ENCODE measurements at places on chromosomes 1 and 21. TPM values are rescaled to one million over a fixed set of nuclear protein-coding genes. Genes with fewer than 3 reads are reported as not detected.

- no peaks in the 10 kb centered on the region for H3K4me1 ChIP-seq
- H3K4me3 ChIP-seq, result no peak overlapping the region
- H3K27me3 ChIP-seq, result peaks cover 26% of the 10 kb centered on the region
Measured at GRCh38 chr1:183365676-183366075, 52.5 kb downstream of the NMNAT2 start.

GRCh38 chr21:26715116-26715515, 130.1 kb downstream of the ADAMTS1 start:
- no peaks in the 10 kb centered on the region for H3K4me1 ChIP-seq
- H3K36me3 ChIP-seq, result no peaks in the 10 kb centered on the region

DNA sequence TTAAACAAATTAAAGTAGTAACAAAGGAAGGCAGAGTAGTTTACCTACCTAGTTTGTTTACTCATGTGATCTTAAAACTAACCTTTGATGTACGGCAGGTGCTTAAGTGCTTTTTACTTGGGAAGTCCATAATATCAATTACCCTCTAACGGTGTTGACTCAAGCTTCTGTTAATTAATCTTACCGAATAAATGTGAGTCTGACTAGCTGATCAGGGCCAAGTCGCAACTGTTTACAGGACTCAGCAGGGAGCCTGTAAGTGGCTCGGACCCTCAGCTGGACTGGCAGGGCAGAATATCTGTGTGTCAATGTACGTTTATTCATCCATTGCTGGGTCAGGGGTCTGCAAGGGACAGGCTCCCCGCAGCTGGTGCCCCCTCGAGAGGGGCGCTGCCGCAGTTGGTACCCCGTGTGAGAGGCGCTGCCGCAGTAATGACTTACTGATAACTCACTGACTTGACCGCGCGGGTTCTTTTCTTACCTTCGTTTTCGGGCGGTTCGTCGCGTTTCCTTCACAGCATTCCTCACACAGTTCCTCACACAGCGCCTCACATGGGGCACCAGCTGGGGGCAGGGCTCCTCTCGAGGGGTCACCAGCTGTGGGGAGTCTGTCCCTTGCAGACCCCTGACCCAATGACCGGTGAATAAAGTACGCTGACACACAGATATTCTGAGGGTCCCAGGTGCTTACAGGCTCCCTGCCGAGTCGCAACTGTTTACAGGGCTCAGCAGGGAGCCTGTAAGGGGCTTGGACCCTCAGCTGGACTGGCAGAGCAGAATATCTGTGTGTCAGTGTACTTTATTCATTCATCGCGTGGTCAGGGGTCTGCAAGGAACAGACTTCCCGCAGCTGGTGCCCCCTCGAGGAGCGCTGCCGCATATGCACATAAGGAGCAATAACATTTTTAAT, 3.0 kb downstream of the FMO1 start:
- H3K4me1 ChIP-seq, result peaks cover 17% of the 10 kb centered on the region
- H3K27me3 ChIP-seq, result peaks cover 4% of the 10 kb centered on the region
- H3K36me3 ChIP-seq, result no peaks in the 10 kb centered on the region
- DNase-seq, result peak; percentile 23
- peak overlapping the region; percentile 89 for H3K4me3 ChIP-seq
- H3K27ac ChIP-seq, result peak overlapping the region; percentile 69

DNA sequence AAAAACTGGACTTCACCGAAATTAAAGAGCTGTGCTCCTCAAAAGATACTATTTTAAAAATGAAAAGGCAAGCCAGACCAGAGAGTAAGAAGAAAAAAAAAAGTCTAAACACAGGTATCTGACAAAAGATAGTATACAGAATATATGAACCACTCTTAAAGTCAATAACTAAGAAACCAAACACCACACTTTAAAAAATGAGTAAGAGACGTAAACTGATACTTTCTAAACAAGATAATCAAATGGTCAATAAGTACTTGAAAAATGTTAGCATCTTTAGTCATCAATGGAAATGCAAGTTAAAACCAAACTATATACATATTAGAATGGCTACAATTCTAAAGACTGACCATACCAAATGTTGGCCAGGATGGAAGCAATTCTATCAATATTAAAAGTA, 77.6 kb downstream of the EVI5 start:
- H3K4me3 ChIP-seq, result no peak overlapping the region
- no peaks in the 10 kb centered on the region for H3K4me1 ChIP-seq
- H3K36me3 ChIP-seq, result peaks cover 17% of the 10 kb centered on the region
- H3K27me3 ChIP-seq, result no peaks in the 10 kb centered on the region
- DNase-seq, result no peak
- H3K27ac ChIP-seq, result no peak overlapping the region

GRCh38 chr1:53086491-53087070, 24.6 kb downstream of the PODN start:
- no peaks in the 10 kb centered on the region for H3K4me1 ChIP-seq
- H3K4me3 ChIP-seq, result no peak overlapping the region
- no peaks in the 10 kb centered on the region for H3K36me3 ChIP-seq
- no peaks in the 10 kb centered on the region for H3K27me3 ChIP-seq
- DNase-seq, result no peak

DNA sequence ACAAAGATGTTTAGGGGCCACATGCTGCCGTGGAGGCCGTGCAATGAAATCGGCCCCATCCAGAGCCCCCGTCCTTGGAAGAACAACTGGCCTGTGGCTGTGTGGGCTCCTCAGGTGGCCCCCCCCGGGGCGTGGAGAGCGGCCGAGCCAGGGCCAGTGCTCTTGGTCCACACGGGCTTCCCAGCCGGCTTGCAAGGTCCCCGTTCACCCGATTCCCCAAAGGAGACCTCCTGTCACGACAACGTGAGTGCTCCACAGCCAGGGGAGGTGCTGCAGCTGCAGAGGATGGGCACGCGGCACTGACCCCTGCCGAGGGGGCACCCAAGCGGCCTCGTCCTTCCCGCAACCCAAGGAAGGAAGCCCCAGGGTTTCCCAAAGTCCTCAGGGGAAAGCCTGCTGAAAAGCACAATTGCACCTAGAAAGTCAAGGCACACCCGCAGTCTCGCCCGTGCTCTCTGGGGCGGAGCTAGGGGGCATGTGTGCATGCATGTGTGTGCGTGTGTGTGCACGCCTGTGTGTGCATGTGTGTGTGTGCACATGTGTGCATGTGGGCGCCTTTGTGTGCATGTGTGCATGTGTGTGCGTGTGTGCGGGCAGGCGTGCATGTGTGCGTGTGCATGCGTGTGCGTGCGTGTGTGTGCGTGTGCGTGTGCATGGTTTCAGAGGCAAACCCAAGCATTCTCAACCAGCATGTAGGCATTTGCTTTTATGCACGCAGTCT, 48.2 kb downstream of the SLX9 start:
- no peak overlapping the region for H3K4me3 ChIP-seq
- H3K27me3 ChIP-seq, result no peaks in the 10 kb centered on the region
- no peaks in the 10 kb centered on the region for H3K36me3 ChIP-seq
- peaks cover 7% of the 10 kb centered on the region for H3K4me1 ChIP-seq
- DNase-seq, result no peak

DNA sequence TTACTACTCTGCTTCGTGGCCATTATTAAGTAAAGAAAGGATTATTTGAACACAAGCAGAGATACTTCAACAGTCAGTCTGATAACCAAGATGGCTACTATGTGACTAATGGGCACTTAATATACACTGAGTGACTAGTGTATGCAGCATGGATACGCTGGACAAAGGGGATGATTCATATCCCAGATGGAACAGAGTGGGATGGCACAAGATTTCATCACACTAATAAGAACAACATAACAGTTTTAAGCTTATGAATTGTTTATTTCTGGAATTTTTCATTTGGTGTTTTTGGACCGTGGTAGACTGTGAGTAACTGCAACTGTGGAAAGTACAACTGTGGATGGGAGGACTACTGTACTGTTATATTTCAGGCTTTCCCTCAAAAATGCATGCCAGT, 9.4 kb downstream of the ZCCHC17 start:
- no peak overlapping the region for H3K4me3 ChIP-seq
- H3K27ac ChIP-seq, result no peak overlapping the region
- peaks cover 2% of the 10 kb centered on the region for H3K4me1 ChIP-seq
- H3K27me3 ChIP-seq, result no peaks in the 10 kb centered on the region
- peaks cover 34% of the 10 kb centered on the region for H3K36me3 ChIP-seq

GRCh38 chr1:50080904-50081586, 27.7 kb upstream of the ELAVL4 start:
- no peaks in the 10 kb centered on the region for H3K36me3 ChIP-seq
- H3K27ac ChIP-seq, result no peak overlapping the region
- H3K4me3 ChIP-seq, result no peak overlapping the region
- H3K4me1 ChIP-seq, result no peaks in the 10 kb centered on the region
- DNase-seq, result no peak

GRCh38 chr21:27408826-27409225, 441.9 kb upstream of the ADAMTS5 start:
- no peaks in the 10 kb centered on the region for H3K36me3 ChIP-seq
- H3K4me3 ChIP-seq, result no peak overlapping the region
- no peaks in the 10 kb centered on the region for H3K4me1 ChIP-seq
- no peak overlapping the region for H3K27ac ChIP-seq
- no peak for DNase-seq

DNA sequence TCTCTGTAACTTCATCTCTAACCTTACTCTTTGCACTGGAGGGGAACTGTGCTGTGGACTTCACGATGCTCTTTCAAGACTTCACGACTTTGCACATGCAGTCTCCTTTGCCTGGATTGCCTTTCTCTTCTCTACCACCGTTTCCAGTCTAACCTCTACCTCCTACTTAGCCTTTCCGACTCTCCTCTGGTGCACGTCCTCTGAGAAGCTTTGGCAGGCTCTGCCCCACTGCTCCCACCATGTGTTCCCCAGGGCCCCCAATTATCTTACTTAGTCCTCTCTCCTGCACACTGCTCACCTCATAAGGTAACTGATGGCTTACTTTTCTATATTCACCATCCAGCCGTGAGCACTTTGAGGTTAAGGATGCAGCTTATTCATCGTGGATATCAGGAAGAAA, 101.7 kb upstream of the GJB5 start:
- no peak overlapping the region for H3K4me3 ChIP-seq
- no peaks in the 10 kb centered on the region for H3K36me3 ChIP-seq
- H3K27ac ChIP-seq, result no peak overlapping the region
- no peaks in the 10 kb centered on the region for H3K4me1 ChIP-seq

DNA sequence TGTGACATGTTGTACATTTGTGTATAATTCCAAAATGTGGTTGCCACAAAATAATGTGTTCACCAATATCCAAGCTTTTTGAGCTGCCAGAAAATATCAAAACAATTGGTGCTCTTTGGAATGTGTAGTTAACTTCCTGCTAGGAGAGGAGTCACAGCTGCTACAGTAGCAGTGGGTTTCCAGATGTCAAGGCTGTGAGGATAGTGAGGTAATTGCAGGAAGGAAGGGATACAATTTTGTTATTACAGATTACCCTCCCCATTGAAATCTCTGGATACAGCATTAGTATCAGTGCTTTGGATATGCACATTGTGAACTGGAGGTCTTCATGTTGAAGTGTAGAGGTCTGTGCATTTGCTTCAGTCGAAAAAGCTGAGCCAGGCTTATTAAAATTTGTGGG, 253.2 kb downstream of the PTPRC start:
- H3K27ac ChIP-seq, result no peak overlapping the region
- H3K27me3 ChIP-seq, result no peaks in the 10 kb centered on the region
- DNase-seq, result no peak
- H3K36me3 ChIP-seq, result peaks cover 3% of the 10 kb centered on the region
- peaks cover 2% of the 10 kb centered on the region for H3K4me1 ChIP-seq

Gene FAM229A
- 7.6 TPM for total RNA-seq

Gene CTH
- total RNA-seq, result 4.3 TPM

Gene S100A13
- 17.6 TPM for total RNA-seq

Gene G0S2
- total RNA-seq, result 2.3 TPM

Gene EXTL1
- total RNA-seq, result not detected

Gene TDRD5
- not detected for total RNA-seq
